ENCODE measurements at places on chromosomes 4 and X. TPM values are rescaled to one million over a fixed set of nuclear protein-coding genes. Genes with fewer than 3 reads are reported as not detected.
A peak's percentile ranks its signal among the peaks of the same experiment; 100 is the strongest.

- peaks cover 7% of the 10 kb centered on the region for H3K36me3 ChIP-seq
- peak; percentile 43 for DNase-seq
- no peaks in the 10 kb centered on the region for H3K27me3 ChIP-seq
- no peak overlapping the region for H3K4me3 ChIP-seq
- peaks cover 76% of the 10 kb centered on the region for H3K4me1 ChIP-seq
- no peak overlapping the region for H3K27ac ChIP-seq
Measured at GRCh38 chr4:80077639-80078038, 4.6 kb upstream of the ANTXR2 start.

- no peaks in the 10 kb centered on the region for H3K36me3 ChIP-seq
- no peaks in the 10 kb centered on the region for H3K4me1 ChIP-seq
- peaks cover 8% of the 10 kb centered on the region for H3K27me3 ChIP-seq
- DNase-seq, result no peak
Measured at GRCh38 chr4:87566276-87566675, 37.1 kb upstream of the SPARCL1 start.

DNA sequence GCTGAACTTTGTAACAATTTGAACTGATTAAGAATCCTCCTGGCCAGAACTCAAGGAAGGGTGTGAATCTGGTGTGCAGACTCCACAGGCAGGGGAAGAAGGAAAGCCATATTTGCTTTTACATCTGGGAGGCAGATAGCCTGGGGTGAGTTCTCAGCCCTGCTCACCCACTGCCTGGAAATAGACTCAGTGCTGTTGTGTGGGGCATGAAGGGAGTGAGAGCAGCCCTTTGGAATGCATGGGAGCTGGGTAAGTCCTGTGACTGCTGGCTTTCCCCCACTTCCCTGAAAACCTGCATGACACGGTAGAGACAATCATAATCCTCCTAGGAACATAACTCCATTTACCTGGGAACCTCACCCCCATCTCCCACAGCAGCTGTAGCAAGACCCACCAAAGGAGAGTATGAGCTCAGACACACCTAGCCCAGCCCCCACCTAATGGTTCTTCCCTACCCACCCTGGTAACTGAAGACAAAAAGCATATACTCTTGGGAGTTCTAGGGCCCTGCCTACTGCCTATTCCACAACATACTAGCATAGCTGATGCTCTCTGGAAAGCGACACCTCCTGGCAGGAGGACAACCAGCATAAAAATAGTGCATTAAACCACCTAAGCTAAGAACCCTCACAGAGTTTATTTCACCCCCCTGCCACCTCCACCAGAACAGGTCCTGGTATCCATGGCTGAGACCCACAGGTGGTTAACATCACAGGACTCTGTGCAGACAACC lies 59.3 kb upstream of the UBQLN2 start:
- peaks cover 2% of the 10 kb centered on the region for H3K27me3 ChIP-seq
- no peaks in the 10 kb centered on the region for H3K36me3 ChIP-seq
- no peak for DNase-seq
- H3K4me3 ChIP-seq, result no peak overlapping the region

- H3K27me3 ChIP-seq, result peaks cover 2% of the 10 kb centered on the region
- H3K4me3 ChIP-seq, result no peak overlapping the region
- peaks cover 11% of the 10 kb centered on the region for H3K4me1 ChIP-seq
- no peak overlapping the region for H3K27ac ChIP-seq
Measured at GRCh38 chrX:47093248-47093647, 15.0 kb downstream of the RGN start.

DNA sequence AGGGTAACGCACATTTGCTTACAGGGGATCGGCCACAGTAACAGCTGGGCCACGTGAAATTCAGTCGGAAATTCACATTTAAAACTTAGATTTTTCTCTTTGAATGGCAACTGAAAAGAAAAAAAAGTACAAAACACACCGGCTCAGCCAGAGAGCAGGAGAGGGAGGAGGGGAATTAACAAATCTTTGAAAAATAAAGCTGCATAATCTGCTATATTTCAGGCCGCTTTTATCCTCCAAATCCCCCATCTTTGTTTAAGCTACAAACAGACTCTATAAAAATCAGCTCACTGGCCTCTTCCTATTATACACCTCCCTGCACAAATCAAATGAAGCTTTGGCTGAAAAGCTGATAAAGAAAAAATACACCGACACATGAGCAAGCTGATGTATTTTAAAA lies 169.1 kb downstream of the LDB2 start:
- no peak overlapping the region for H3K4me3 ChIP-seq
- H3K36me3 ChIP-seq, result peaks cover 19% of the 10 kb centered on the region
- H3K4me1 ChIP-seq, result peaks cover 24% of the 10 kb centered on the region
- no peak overlapping the region for H3K27ac ChIP-seq
- H3K27me3 ChIP-seq, result no peaks in the 10 kb centered on the region

DNA sequence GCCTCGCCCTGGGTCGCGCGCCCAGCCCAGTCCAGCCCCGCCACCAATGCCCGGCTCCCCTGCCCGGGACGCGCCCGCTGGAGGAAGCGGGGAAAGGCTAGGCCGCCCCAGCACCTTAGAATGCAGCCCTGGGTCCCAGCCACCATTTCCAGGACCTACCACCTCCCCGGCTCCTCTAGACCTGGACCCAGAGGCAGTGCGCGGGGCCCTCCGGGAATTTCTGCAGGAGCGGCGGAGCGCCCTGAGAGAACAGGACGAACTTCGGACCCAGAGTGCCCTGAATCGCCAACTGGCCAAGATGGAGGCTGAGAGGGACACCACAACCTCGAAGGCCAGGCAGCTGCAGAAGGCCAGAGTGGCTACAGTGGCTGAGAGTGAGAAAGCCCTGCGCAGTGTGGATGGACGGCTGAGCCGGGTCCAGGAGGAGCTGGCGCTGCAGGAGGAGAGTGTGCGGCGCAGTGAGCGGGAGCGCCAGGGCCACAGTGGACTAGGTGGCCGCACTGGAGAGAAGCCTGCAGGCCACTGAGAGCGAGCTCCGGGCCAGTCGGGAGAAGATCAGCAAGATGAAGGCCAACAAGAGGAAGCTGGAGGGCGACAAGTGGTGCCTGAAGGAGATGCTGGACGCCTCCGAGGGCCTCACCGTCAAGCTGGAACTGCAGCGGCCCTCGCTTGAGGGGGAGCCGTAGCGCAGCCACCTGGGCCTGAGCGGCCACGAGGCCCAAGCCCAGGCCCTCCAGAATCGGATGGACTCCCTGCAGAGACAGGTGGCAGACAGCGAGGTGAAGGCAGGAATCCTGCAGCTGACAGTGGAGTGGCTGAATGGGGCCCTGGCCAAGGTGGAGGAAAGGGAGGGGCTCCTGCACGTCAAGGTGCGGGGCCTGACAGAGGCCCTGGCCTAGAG lies 15.5 kb downstream of the SMIM10L2A start:
- no peak overlapping the region for H3K4me3 ChIP-seq
- H3K36me3 ChIP-seq, result no peaks in the 10 kb centered on the region
- no peak for DNase-seq

- peaks cover 80% of the 10 kb centered on the region for H3K4me1 ChIP-seq
- H3K27me3 ChIP-seq, result no peaks in the 10 kb centered on the region
- peak overlapping the region; percentile 27 for H3K27ac ChIP-seq
- peaks cover 19% of the 10 kb centered on the region for H3K36me3 ChIP-seq
- no peak for DNase-seq
Measured at GRCh38 chr4:20319825-20320612, 68.3 kb downstream of the SLIT2 start.

DNA sequence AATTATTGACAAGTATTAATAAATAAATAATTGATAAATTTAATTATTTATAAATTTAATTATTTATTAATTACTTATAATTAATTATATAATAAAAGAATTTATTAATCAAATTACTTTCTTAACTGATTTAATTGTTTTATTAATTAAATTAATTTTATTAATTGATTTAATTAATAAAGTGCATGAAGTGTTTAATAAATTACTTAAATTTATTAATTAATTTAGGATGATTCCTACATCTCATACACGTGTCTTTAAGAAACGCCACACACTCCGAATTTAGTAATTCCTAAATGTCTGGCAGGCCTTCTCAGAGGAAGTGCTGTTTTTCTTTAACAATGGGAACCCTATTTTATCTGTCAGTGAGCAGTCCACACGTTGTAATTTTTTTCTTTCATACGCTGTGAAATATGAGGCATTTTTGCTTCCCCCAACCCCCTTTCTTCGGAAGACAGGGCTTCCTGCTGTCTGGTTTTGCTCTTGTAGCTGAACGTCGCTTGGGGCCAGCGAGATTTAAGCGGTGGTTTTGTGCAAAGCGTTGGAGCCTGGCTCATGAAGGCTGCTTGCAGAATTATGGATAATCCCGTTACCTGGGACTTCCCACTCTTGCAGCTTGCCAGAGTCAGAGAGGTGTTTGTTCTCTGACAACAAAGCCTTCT lies 46.8 kb downstream of the CRLF2 start:
- H3K27me3 ChIP-seq, result peaks cover 17% of the 10 kb centered on the region
- peak; percentile 8 for DNase-seq
- no peaks in the 10 kb centered on the region for H3K36me3 ChIP-seq
- no peak overlapping the region for H3K4me3 ChIP-seq
- no peaks in the 10 kb centered on the region for H3K4me1 ChIP-seq

DNA sequence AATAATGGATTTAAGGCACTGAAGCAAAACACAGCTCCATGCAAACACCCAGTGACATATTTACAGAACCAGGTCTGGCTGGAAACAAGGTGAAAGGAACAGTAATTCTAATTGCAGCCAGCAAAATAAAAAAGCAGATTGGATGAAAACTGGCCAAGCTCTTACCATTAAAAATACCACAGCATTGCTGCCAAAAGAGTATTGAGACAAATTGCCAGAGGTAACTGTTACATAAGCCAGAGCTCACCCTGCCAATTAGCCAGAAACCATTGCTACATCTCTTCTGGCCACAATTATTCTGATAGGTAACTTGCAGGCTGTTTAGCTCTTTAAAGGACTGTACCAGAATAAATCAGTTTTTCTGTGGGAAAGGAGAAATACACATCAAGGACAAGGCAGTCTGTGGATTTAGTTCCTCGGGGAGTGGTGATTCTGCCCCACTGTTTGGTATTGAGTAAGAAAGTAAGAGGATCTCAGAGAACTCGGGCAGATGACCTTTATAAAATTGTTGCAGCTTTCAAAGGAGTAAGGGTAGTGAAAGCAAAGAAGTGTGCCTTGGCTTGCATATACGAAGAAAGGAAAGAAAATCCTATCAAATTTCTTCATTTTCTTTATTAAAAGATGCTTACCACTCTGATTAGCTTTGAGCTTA lies 369.5 kb downstream of the PPP3CA start:
- no peaks in the 10 kb centered on the region for H3K36me3 ChIP-seq
- no peak overlapping the region for H3K27ac ChIP-seq
- DNase-seq, result no peak
- no peaks in the 10 kb centered on the region for H3K4me1 ChIP-seq
- H3K4me3 ChIP-seq, result no peak overlapping the region
- H3K27me3 ChIP-seq, result peaks cover 1% of the 10 kb centered on the region

DNA sequence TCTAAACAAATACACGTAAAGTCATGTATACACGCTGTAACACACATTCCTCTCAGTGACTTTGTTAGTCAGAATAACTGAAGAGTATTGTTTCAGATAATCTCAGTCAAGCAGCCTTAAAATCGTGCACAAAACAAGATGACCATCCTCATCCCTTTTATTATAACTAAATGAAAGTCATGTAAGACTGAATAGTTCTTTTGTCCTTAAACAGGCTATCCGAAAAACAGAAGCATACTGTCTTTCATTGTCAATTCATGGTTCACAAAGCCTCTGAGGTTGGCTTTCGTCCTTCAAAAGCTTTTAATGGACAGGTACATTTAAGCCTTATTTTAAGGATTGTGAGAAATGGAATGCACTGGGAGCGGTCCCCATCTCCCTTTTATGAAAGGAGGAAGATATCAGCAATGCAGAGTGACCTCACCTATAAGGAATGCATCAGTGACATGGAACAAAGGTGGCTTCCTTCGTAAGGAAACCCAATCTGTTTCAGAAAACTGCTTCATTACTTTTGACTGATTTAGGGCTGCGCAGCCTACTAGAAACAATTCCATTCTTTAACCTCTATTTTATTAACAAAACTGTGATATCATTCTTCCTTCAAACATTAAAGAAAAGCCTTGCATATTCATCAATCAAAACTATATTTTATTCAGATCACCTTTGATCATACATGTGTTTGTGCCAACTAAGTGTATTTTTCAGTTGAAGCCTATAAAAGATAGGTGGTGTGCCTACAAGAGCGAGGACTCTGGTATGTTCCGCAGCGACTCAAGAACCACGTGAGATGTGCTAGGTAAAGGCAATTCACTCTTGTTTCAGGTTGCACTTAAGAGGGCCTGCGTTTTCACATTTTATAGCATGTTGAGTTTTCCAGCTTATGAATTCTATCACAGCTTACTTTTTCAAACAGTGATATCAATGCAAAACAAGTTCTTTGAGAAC lies 19.2 kb downstream of the SH3RF1 start:
- H3K4me3 ChIP-seq, result no peak overlapping the region
- no peak for DNase-seq
- peaks cover 41% of the 10 kb centered on the region for H3K36me3 ChIP-seq
- no peaks in the 10 kb centered on the region for H3K27me3 ChIP-seq
- no peak overlapping the region for H3K27ac ChIP-seq
- peaks cover 94% of the 10 kb centered on the region for H3K4me1 ChIP-seq

GRCh38 chrX:129875669-129876068 lies 30.3 kb upstream of the UTP14A start:
- H3K36me3 ChIP-seq, result no peaks in the 10 kb centered on the region
- H3K27ac ChIP-seq, result peak overlapping the region; percentile 90
- no peaks in the 10 kb centered on the region for H3K27me3 ChIP-seq
- DNase-seq, result peak; percentile 87
- peaks cover 24% of the 10 kb centered on the region for H3K4me1 ChIP-seq
- H3K4me3 ChIP-seq, result peak overlapping the region; percentile 51

- no peak overlapping the region for H3K27ac ChIP-seq
- H3K4me1 ChIP-seq, result peaks cover 7% of the 10 kb centered on the region
- no peak for DNase-seq
- H3K27me3 ChIP-seq, result peaks cover 7% of the 10 kb centered on the region
Measured at GRCh38 chr4:86791126-86791525, 58.1 kb downstream of the SLC10A6 start.

DNA sequence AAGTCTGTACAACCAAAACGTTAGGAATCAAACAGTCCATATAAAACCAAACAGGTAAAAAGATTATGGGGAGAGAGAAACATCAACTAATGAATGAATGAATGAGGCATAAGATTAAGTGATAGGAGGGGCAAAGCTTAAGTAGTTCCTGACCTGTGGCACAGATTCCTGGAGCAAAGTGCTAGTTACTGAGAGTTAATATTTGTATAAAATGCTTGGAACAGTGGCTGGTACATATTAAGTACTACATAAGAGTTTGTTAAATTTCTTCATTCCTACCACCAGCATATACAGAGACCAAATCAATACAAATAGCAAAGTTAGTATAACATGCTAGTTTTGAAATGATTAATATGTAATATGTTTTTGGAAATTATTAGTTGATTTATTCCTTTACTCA lies 363.7 kb downstream of the ADAM29 start:
- no peak overlapping the region for H3K4me3 ChIP-seq
- H3K27ac ChIP-seq, result no peak overlapping the region
- DNase-seq, result no peak
- no peaks in the 10 kb centered on the region for H3K4me1 ChIP-seq

- no peak overlapping the region for H3K27ac ChIP-seq
- no peak for DNase-seq
- no peaks in the 10 kb centered on the region for H3K4me1 ChIP-seq
- H3K4me3 ChIP-seq, result no peak overlapping the region
- peaks cover 8% of the 10 kb centered on the region for H3K27me3 ChIP-seq
Measured at GRCh38 chr4:37447886-37448285, 203.3 kb downstream of the NWD2 start.

Gene CFAP47
- not detected for total RNA-seq

Gene CABS1
- total RNA-seq, result not detected

Gene ADRA2C
- total RNA-seq, result 0.45 TPM

Gene KLB
- total RNA-seq, result not detected

Gene MAP3K15
- total RNA-seq, result 0.13 TPM

Gene OPHN1
- 8.6 TPM for total RNA-seq

Gene PLXNA3
- total RNA-seq, result 107 TPM

Gene PPBP
- not detected for total RNA-seq
